Stimulated activated CD4-positive, alpha-beta T cell treated with anti-CD3 and anti-CD28 coated beads, Interleukin-4, amount 100 ng/mL, for 1 hour (primary cell): ENCODE measurements at places on chromosomes 6 and 20.

- no peak for DNase-seq
Observed at GRCh38 chr6:166277018-166277417, 31.2 kb downstream of the PRR18 start.

- DNase-seq = no peak
Observed at GRCh38 chr20:19486446-19486845, 271.6 kb upstream of the RIN2 start.

GRCh38 chr6:150301846-150302519, 66.8 kb upstream of the IYD start:
- DNase-seq = no peak

DNA sequence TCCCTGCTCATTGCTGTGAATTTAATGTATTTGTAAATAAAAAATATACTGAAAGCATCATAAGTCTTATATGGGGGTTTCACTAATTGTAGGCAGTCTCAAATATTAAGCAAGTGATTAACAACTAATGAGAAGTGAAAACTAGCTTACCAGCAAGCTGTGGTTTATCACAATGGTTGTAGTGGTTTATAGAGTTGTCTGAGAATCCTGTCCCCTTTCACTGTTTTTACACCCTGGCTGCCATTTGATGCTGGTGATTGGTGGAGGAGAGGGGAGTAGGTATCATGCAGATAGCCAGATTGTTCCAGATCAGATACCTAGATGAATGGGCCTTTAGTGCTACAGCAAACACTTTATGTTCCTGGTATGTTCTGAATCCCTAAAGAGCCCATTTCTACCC, 6.0 kb downstream of the MKKS start:
- DNase-seq = no peak

- peak; percentile 4 for DNase-seq
Observed at GRCh38 chr6:141562186-141562811, 570.4 kb upstream of the GJE1 start.

DNA sequence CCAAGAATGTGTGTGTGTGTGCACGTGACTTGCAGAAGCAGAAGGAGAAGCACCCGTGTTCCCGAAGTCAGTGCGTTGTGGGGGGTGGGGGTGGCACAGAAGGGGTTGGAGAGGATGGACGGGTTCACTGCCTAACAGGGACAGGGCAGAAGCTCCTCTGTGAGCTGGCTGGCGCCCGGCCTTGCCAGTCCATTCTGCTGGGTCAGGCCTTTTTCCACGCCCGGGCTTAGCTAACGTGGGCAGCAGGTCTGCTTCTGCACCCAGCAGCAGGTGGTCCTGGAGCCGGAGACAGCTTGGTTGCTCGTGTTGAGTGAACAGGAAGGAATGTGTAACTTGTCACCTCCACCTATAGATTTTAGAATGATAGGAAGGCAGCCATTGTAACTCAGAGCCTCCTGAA, 374.4 kb downstream of the CDH4 start:
- no peak for DNase-seq

DNA sequence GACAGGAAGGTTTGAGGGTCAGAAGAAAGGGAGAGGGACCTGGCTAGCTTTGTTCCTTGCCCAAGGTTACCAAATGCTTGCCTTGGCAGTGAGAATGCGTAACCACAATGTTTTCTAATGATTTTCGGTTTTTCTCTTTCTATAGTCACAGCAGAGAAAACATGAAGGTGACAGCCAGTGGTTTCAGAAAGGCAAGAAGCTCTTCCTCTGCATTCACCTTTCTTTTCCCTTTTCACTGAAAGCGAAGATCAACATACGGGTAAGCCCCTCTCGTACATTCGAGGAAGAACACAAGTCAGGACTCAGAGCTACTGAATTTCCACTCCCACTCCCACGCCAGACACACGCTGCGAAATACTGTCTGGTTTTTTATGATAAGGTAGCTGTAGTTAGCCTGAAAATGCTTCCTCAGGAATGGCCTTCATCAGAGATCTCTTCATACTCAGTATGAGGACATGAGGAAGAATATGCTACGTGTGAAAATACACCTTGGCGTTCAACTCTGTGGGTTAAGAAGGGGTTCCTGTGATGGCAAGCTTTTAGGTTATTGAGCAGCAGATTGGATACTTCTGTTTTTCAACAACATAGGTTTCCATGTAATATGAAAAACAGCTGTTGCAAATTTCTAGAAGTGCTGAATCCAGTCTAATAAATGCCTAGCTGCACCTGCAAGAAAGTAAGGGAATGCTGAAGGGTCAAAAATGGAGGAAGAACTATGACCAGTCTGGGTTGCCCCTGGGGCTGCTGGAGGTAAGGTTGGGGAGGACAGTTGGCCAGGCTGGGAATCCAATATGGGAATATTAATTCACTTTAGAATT, 7.4 kb upstream of the CD83 start:
- DNase-seq = peak; percentile 28

DNA sequence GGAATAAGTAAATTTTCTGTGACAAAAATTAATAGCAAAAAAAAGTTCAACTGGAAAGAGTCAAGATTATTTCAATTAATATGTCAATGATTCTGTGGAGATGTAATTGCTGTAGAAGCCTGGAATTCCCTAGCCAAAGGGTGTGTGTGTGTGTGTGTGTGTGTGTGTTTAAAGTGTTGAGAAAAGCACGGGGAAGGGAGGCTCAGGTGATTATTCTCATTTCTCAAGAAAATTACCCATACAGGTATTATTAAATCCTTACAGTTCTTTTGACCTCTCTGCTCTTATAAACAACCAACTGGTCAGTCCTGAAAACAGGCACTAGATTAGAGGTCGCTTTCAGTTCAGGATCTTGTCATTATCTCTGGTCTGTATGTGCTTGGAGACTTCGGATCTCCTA, 129.3 kb upstream of the SASH1 start:
- DNase-seq = no peak

DNA sequence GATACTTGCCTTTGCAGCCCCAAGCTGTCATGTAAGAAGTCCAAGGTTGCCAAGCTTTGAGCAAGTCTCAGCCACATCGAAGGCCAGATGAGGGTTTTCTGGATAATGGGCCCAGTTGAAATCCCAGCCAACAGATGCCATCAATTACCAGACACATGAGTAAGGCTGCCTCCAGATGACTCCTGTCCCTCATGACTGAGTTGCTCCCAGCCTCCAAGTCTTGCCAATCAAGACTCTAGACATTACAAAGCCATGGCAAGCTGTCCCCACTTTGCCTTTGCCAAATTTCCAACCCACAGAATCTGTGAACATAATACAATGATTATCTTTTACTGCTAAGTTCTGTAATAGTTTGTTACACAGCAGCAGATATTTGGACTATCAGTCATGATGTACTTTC, 76.8 kb upstream of the ARMC2 start:
- DNase-seq = no peak

DNA sequence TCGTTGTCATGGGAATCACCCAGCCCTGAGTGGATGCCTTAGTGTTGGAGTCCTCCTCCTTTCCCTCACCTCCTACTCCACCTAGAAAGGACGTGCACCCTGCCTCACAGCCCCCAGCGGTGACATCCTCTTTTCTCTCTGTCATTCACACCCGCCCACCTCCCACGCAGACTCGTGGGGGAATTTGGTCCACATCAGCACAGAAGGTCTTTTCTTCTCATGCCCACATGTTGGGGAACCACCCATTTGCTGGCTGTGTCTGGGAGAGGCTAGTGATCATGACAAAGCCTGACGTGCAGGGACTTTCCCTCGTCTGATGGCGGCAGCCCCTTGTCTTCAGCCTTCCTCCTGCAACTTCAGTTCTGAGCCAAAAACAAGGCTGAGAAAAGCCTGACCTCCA, 96.0 kb upstream of the CNKSR3 start:
- peak; percentile 84 for DNase-seq

- DNase-seq = no peak
Observed at GRCh38 chr6:1856381-1856780, 246.7 kb downstream of the FOXC1 start.

GRCh38 chr6:38346291-38347079, 293.2 kb downstream of the BTBD9 start:
- DNase-seq = no peak

- no peak for DNase-seq
Observed at GRCh38 chr6:27599859-27600532, 127.1 kb upstream of the ZNF184 start.

- DNase-seq = no peak
Observed at GRCh38 chr20:32777177-32777956, 15.2 kb downstream of the DNMT3B start.

DNA sequence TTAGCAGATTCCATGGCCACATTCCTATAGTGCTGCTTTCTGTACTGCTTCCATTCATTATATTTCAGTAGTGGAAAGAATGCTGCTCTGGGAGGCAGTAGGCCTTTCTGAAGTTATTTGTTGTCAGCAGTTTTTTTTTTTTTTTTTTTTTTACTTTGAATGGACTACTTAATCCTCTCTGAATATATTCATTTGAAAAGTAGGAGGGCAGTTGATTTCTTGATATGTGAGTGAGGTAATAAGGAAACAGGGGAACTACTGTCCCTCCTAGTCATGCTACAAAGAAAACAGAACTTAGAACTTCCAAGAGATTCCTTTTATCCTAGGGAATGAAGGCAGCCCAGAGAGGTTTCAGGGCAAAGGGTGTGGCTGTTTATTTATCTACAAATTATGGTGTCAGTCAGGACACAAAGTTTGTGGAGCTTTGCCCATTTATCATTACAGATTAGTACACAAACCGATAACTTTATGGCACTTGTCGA, 155.9 kb downstream of the JARID2 start:
- no peak for DNase-seq

DNA sequence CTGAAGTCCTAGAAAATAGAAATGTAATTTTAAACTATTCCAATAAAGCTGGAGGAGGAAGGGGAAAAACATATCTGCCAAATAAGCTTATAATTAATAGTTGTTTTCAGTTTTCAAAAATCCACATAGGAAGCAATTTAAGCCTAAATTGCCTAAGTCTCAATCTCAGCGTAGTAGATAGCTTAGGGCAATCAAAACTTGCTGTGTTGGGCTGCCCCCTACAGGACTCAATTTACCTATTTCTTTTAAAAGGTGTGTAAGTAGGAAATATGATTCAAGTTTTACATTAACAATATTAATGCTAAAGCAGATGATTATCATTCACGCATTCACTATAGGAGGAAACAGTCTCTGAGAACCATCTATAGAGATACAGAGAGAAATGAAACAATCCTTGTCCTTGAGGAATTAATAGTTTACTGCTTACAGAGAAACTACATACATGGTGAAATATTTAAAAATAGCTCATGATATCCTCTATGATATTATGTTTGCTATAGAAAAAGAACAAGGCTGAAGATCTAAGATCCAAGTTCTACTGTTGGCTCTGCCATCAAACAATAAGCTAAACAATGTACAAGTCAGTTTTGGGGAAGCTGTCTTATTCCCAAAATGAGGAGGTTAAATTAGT, 102.1 kb downstream of the ATG5 start:
- DNase-seq = peak; percentile 62

- no peak for DNase-seq
Observed at GRCh38 chr6:122352981-122353664, 46.3 kb upstream of the HSF2 start.

DNA sequence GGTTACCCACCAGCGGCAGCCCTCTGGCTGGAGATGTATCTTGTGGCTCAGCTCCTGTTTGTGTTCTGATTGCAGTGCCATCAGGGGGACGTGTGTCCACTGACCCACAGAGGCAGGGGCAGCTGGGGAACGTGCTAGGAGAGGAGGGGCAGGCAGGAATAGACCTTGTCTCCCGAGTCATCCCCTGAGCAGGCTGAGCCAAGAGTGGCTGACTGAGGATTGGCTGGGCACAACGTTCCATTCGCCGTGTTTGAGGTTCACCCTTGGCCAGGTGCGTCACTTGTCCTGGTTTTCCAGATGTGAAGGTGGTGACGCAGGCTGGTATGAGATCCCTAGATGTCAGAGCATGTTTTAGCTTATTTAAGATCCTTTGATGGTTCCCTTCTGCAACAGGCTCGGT, 57.7 kb downstream of the ADNP start:
- DNase-seq = no peak

DNA sequence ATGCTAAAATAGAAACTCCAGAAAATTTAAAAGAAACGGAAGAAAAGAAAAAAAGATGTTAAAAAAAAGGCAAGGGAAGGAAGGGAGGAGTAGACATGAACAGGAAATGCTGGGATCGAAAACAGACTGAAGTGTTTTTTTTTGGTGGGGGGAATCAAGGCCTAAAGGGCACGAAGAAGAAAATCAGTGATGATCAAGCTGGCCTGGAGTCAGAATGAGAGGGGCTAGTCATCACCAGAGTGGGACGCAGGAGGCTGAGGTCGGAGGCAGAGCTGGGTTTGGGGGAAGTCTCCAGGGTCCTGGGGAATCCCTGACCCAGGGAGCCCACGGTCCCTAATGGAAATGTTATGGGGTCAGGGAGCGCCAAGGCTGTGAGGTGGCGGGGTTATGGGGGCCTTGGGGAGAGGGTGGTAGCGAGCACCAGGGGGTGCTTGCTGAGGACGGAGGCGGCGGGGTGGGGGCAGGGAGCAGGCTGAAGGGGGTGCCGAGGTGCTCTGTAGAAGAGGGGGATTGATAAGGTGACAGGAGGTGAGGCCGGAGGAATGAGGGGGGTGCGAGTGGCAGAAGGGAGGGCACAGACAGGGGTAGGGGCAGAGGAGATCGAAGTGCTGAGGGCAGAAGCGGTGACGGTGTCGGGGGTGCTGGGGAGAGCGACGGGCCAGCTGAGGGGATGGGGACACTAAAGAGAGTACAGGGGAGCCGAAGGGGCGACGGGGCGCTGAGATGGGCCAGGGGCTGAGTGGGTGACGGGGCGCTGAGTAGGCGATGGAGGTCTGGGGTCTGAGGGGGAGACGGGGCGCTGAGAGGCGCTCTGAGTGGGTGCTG, 684 bp downstream of the ZNFX1 start:
- DNase-seq = peak; percentile 55

DNA sequence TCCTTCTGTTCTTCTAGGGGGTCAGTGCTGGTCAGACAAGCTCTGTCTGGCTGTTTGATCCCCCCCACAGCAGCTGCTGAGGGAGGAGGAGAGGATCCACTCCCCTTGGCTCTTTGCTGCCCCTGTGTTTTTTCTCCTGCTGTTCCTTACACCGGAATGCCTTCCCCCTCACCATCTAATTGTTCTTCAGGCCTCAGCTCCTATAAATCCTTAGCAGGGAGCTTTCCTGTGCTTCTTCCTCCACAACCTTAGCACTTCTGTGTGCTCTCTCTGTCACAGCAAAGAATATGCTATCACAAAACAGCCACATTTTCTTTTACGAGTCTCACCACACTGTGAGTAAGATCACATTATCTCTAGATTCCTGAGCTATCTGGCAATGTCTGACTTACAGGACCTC, 196.6 kb downstream of the OTOR start:
- no peak for DNase-seq

DNA sequence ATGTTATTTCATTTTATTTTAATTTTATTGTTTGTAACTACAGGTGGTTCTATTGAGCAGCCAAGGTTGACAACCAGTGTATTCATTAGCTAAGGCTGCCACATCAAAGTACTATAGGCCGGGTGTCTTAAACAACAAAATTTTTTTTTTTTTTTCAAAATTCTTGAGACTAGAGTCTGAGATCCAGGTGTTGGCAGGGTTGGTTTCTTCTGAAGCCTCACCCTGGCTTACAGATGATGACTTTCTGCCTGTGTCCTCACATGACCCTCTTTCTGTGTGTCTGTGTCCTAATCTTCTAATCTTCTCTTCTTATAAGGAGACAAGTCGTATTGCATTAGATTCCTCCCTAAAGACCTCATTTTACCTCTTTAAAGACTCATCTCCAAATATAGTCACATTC, 208.4 kb downstream of the MANEA start:
- no peak for DNase-seq
